NCI-H2171 (cell line): ENCODE measurements at places on chromosomes 1 and 21.

DNA sequence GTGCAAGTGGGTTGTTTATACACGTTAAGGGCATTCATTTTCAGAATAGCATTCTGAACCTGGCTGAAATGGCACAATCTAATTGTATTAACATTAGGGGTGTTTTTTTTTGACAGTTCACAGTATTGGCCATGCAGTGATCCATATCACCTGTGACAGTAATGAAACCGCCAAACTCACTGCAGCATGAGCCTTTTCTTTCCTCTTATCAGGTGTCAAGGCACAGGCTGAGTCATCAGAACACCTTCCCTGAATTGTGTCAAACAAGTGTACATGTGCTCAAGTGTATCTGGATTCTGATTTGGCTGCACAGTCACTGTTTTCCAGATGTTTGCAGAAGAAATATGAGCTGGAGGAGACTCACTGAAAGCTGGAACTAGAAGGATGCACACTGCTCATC, 47.7 kb upstream of the C8B start:
- peak; percentile 21 for DNase-seq

DNA sequence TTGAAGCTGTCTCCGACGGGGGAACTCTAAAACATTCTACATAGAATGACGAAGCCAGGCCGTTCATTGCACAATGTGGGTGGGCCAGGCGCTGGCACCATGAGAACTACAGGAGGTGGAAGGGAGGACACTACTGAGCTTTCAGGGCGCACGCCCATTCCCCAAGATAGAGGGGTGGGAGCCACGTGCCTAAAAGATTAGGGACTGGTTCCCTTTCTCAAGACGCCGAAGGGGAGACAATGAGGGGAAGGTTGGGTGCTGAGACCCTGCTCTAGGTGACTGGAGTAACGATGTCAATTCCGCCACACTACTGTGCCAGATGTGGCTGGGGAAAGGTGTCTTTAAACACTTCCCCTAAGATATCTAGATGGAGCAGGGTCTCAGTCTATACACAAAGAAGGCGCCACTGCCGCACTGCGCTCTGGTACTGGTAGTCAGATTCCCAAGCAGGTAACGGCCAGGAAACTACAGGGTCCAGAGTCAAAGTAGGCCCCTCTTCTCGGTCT, 782 bp downstream of the CSDE1 start:
- no peak for DNase-seq

DNA sequence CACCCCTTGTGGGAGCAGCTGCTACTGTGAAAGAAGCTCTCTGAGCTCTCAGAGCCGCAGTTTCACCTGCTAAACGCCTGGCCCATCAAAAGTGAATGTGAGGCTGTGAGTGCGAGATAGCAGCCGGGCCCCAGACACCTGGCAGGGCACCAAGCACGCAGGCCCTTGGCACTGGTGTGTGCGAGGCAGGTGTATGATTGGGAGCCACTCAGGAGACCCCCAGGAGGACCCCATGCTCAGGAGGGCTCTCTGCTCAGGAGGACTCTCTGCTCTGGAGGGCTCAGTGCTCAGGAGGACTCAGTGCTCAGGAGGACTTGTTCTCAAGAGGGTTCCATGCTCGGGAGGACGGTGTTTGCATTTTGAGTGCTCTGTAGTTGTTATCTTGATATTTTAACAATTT, 14.3 kb upstream of the ADARB1 start:
- no peak for DNase-seq

DNA sequence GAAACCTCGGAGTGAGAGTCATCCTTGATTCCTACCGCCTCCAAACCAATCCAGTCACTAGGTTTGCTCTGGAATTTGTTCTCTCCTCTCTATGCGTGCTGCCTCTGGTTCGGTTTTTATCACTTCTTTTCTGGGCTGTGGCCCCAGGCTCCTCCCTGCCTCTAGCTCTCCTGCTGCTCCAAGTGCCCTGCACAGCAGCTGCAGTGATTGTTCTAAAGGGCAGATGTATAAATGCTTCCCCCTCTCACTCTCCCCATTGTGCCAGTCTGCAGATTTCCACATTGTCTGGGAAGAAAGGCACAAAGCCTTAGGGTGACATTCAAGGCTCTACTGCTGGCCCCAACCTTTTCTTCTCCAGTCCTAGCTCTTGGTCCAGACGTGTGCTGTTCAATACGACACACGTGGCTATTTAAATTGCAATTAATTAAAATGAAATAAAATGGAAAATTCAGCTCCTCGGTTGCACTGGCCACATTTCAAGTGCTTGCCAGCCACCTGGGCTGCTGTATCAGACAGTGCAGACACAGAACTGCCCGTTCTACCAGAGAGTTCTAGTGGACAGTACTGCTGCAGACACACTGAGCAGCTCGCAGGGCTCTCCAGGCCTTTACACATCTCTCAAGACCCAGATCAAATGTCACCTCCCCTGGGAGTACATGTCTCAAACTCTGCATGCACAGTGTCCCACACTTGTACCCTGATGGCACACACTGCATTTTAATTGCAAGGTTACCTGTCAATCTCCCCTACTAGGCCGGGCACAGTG, 12.4 kb downstream of the TRIM62 start:
- DNase-seq: no peak

DNA sequence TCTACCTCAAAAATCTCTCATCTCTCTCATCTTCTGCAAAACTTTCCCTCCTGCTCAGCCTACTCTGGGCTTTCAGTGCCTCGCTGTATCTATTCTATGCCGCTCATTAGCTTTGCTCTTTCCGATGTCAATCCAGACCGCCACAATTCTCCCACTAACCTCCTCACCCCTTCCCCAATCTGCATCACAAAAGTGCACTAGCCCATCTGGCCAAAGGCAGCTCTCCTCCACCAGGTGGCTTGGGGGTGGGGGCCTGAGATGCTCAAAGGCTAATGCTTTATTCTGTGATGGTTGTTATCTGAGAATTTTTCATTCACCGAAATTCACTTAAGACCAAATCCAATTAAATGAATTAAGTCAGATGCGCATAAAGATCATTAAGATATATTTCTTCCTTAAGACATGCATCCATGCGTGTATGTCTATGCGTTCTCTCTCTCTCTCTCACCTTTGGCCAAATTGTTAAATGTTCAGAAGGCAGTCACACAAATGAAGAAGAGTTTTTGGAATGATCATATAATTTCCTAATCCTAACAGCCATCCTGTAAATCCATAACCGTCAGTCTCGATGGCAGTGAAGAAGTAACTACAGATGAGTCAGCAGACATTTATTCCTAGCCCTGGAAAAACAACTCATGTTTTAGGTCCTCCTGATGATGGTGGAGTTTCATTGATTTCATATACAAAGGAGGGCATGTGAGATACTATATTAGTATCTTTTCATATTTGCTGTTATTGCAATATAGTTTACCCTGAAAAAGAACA, 111.3 kb downstream of the C1orf21 start:
- no peak for DNase-seq

GRCh38 chr21:40517646-40518045, 329.3 kb downstream of the DSCAM start:
- DNase-seq: no peak

DNA sequence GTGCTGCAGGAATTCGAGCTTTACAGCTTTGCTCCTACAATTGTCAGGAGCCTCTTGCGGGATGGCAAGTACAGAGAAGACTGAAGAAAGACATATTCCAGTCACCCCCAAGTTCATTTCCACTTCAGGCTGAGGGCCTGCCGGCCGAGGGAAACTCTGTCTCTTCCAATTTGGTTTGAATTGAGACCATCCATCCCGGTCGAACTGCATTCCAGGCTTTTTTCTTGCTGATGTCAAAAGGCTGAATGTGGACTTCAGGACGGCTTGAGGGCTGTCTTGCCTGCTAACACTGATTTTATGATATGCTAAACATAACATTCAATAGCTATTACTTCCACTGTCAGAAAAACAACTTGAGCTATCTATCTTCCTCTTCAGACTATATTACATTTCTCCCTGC, 79.8 kb upstream of the PLXNA2 start:
- no peak for DNase-seq

GRCh38 chr1:1929102-1929638, 10.1 kb upstream of the TMEM52 start:
- no peak for DNase-seq

DNA sequence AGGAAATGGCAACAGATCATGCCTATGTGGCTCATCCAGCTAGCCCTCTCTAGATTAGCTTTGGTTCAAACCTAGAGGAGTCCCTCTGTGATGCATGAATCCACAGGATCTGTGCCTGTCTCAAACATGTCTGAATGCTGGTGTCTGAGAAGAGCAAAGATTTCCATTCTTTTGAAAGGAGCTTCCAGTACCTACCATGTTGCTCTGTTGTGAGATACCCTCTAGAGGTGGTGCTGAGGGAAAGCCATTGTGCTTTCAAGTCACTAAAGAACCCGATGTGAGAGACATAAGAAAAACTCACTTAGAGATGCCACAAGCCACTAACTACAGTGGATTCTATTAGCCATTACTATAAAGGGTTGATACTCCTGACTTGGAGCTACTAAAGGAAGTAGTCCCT, 103.6 kb downstream of the LRRC40 start:
- DNase-seq: no peak

GRCh38 chr1:1084372-1085170, 10.5 kb upstream of the RNF223 start:
- no peak for DNase-seq

DNA sequence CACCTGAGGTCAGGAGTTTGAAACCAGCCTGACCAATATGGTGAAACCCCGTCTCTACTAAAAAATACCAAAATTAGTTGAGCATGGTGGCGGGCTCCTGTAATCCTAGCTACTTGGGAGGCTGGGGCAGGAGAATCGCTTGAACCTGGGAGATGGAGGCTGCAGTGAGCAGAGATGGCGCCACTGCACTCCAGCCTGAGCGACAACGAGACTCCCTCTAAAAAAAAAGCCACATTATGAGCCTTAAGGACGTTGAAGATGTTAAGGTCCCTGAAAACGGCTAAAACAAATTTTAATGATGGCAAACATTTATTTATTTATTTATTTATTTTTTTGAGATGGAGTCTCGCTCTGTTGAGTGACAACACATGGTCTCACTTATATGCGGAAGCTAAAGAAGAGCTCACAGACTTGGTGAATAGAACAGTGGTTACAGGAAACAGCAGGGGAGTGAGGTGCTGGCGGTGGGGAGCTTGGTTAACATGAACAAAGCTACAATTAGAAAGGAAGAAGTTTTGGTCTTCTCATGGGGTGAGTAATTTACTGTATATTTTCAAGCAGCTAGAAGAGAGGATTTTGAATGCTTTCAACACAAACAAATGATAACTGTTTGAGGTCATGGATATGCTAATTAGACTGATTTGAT, 47.1 kb downstream of the TCP10L start:
- no peak for DNase-seq

- no peak for DNase-seq
These were observed 131.0 kb downstream of the TGFBR3 start for GRCh38 chr1:91754816-91755580.

DNA sequence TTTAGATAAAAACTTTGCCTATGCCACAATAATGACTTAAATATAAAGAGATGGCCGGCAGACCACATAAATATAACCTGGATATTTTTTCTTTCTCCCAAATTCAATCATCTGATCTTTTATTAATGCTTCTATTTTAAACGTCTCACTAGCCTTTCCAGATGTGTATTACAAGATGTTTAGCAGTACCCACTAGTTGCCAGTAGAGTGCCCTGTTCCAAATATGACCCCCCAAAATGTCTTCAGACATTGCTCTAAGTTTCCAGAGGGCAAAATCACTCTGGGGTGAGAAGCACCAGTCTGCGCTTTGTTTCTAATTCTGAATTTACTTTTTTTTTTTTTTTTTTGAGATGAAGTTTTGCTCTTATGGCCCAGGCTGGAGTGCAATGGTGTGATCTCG, 268.1 kb downstream of the GRIK1 start:
- DNase-seq: no peak

- DNase-seq: peak; percentile 88
These were observed 2.9 kb downstream of the CRNN start for GRCh38 chr1:152411134-152411533.

DNA sequence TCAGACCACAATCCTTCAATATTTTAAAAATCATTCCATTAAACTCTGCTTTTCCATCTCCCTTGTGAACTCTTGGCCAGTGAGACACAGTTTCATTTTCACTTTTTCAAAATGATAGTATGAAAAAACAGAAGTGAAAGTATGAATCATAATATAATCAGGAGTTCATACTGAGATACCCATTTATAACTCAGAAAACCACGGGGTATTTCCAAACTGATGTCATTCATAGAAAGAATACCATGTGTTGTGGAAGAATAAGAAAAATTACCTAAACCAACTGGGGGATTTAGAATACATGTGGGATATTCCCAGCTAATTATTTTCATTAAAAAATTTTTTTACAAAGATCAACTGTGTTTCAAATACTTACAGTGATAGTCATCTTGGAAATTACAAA, 149.9 kb downstream of the MRPL39 start:
- no peak for DNase-seq

DNA sequence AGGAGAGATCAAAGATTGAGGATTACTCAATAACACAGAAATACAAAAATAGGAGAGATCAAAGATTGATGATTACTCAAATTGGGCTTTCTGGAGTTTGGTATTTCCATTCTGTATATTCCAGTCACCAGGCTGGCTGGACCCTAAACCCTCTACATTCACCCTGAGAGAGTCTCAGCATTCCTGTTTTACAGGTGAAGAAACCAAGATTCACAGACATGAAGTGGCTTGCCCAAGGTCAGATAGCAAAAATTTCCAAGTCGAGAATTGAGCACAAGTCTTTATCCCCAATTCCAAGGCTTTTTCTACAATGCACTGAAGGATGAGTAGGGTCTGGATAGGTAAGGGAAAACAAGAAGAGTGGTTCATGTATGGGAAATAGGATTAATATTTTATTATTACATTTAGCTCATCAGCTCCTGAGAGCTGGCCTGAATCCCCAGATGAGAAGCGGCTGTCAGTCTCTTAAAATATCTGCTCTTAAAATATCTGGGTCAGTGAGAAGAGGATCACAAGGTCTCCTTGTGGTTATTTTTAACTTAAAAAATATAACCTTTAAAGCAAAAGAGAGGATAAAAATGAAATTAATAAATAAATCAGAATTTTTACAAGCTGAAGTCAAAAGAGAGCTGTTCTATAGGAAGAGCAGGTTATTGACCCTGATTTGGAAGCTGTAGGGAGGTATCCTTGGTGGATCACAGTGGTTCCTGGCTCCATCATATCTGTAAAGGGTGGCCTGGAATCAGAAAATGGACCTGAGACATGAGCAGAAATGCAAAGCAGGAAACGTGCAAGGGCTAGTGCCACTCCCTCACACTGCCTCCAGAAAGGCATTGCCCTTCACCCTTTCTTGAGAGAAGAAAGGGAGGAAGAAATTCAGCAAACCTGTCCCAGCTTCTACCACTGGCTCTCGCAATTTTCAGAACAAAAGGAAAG, 29.1 kb upstream of the SEC16B start:
- DNase-seq: no peak

GRCh38 chr1:60091195-60091715, 17.7 kb upstream of the C1orf87 start:
- no peak for DNase-seq
